H9 (cell line): ENCODE measurements at places on chromosomes 5 and 9.

- DNase-seq: no peak
Measured at GRCh38 chr5:10800852-10801251, 39.8 kb upstream of the DAP start.

GRCh38 chr5:78667461-78668103 is 19.0 kb upstream of the LHFPL2 start:
- DNase-seq: no peak

GRCh38 chr5:172088801-172089200 is 82.4 kb upstream of the FBXW11 start:
- peak; percentile 8 for DNase-seq

GRCh38 chr5:156477196-156477595 is 150.2 kb downstream of the SGCD start:
- DNase-seq: no peak

DNA sequence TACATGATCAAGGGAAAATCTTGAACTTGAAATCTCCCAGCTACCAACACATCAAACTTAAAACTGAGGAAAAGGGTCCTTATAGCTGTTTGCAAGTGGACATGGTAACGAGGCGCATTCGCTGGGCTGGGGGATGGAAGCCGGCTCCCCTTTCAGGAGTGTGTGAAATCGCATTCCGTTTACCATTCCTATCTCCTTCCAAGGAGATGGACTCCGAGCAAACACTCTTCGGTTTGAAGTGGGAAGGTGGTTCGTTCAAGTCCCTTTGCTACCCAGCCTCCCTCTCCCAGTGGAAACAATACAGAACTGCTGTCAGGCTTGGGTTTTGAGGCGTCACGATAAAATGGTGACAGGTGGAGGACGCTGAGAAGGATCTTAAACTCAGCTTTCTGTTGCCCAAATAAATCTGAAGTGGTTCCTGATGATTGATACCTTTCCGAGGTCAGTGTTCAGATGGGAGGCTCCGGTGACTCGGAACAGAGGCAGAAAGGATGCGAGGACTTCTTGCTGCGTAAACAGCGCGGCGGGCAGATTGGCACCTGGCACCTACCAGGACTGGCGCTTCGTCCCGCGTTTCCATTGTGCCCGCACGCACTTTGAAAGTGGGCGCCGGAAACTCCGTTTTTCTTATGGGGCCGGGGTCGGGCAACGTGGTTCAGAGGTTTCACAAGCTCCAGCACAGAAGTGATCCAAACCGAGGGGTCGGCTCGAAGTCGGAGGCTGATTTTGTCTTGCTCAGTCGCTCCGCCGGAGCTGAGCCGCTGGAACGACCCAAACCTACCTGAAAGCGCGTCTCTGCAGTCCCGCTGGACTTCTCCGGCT is 7.0 kb downstream of the MSX2 start:
- DNase-seq: no peak

DNA sequence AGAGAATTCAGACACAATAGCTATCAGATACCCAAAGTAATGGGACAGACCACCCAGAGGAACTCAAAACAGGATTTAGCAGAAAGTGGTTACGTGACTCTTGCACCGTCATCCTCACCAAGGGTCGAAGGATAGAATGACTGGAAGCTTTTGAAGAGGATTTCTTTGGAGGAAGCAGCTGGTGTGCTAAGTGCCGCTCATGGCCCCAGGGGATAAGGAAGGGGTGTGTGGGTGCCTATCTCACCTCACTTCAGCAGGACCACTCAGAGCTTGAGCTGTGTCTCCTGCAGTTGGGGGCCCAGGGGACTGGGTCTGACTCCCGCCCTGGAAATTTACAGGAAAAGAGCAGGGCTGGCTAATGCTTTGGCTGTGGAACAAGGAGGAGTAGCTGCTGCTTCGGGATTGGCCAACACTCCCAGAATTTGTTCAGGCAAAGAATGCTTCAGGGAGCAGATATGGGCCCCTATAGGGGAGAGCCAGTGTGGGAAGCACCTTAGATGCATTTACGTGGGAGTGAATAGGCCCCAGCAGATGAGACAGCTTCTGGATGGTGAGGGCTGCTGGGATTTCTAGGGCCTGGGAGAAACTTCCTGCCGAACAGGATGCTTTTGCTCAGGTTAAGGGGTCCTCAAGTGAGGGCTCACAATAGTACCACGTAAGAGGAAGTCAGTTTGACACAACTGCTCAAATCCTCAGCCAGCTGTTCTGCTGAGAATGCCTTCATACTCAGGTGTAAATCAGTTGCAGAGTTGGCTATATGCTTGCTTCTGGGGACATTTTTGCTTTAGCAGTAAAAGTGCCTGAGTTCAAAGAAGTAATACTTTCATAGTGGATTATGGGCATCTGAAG is 29.1 kb upstream of the TOMM5 start:
- DNase-seq: no peak

DNA sequence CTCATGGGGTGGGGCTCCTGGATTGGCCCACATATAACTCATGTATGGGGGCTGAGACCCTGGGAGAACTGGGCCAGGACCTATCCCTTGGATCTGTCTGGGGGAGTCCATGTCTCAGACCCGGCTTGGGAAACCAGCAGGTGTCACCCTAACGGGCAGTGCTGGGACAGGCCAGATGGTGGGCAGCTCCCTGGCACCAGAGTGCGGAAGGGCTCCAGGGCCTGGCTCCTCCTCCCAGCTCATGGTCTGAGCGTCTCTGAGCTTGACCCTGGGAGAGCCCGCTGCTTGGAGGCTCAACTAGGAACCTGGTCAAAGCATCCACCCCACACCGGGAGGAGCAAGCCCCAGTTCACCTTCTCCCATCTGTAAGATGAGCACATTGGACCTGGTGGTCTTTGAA is 15.5 kb upstream of the NCS1 start:
- DNase-seq: no peak

DNA sequence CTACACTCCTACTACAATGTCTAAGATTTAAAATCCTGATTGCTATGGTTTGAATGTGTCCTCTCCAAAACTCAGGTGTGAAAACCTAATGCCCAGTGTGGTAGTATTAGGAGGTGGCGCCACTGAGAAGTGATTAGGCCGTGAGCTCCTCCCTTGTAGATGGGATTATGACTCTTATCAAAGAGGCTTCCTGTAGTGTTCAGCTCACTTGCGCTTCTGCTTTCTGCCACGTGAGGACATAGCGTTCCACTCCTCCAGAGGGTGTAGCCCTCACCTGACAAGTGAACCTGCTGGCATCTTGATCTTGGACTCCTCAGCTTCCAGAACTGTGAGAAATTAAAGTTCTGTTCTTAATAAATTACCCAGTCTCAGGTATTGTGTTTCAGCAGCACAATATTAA is 33.0 kb upstream of the WHRN start:
- peak; percentile 78 for DNase-seq
